ENCODE measurements at places on chromosomes 3 and 15.

- DNase-seq, result no peak
Observed at GRCh38 chr3:78517965-78518364, 1249.8 kb downstream of the ROBO1 start.

DNA sequence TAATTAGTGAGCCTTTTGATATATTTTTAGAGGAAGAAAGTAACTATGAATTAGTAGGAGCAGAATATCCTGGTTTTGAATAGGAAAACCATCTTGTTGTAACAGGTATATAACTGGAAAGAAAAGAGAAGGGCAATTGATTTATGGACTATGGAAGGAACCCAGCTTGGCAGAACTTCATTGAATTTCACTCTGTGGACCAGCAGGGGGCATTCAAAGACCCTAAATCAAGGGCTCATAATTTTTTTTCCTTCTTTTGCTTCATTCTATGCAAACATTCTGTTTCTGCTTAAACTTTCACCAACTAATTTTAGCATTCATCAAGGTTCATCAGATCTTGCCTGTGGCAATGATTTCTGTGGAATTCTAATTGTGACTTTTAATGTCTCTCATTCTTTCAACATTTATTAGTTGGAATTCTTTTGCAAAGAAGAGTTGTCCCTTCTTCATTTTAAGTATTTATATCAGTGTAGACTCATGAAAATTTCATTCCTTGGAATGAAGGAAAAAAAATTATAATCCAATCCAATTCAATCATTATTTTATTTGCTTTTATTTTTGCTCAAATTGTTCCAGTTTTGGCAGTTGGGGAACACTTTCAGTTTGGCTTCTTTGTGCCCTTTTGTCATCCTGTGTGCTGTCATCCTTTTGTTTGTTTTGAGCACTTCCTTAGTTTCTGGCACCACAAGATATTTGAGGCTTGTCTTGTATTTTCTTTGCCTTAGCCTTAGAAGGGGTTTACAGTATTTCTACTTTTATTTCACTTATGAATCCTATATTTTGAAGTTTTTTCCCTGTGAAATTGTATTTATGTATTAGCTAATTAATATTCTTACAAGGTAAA is 30.4 kb downstream of the NXPE3 start:
- DNase-seq, result no peak

- peak; percentile 95 for DNase-seq
Observed at GRCh38 chr3:29280404-29281093, at the start of gene RBMS3. Gene RBMS3, plus strand, starts transcription at chr3:29281071.

GRCh38 chr3:189974359-189974758 is 146.3 kb downstream of the P3H2 start:
- DNase-seq, result no peak

- no peak for DNase-seq
Observed at GRCh38 chr3:120428924-120429323, 21.9 kb downstream of the FSTL1 start.

- DNase-seq, result no peak
Observed at GRCh38 chr3:31968369-31968926, 12.6 kb downstream of the OSBPL10 start.

DNA sequence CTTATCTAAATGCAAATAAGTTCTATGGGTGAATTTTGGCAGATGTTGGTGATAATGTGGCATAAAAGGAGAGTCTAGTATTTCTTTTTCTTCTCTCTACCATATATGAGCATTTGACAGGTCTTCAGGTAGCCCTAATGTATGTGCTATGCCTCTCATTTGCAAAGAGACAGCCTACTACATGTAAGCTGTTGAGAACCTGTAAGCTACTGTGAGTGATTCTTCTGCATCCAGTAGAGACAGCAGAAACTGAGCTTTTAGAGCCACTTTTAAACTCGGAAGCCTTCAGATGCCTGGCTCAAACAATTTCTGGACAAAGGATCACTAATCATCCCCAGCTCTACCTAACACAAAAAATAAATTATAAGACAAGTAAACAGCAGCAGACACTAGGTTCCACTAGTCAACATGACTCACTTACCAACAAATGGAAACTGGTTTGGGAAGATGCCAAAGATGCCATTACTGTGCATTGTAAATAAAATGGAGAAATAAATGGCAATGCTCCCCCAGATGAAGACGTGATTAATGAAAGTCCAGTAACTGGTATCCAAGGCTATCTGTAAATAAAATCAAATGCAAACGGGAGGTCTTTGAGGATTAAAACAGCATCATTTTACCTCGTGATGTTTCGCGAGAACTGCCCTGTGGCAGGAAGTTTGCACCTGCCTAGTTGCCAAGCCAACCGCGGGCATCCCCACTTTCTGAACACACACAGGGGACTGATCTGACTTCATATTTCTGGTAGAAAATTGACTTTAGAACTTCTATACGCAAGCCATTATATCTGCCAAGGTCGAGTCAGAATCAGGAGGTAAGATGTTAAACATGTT is 245.3 kb downstream of the DTWD1 start:
- DNase-seq, result peak; percentile 26

DNA sequence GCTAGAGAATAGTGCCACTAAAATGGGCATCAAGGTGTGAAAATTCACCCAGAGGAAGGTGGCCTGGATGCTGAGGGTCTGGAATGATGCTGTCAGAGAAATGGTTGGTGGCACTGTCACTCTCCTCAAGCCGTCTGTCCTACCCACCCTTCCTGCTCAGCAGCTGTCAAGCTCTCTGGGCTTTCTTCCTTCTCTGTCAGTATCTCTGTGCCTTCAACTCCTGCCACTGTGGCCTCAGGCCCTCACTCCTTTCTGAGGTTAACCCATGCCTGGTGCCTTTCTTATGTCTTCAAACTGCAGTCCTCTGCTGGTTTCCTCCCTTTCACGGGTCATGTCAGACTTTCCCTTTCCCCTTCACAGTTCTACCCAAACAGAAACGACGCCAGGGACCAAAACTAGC is 4.4 kb downstream of the MYO5C start:
- no peak for DNase-seq

DNA sequence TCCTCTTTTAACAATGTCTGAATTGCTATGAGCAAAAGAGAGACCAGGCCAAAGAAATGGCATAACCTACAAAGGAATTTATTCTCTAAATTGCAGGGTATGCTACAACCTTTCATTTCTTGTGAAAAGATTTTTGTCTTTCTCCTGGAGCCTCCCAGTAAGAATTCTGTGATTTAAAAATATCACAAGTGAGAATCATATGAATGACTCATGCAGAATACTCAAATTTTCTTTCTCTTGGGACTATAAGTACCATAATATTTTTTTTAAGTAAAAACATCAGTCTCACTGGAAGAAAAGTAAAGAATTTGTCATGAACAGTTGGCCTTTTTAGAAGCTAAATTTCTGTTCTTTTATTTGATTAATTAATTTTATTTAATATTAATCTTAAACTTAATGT is 26.3 kb downstream of the SYNPR start:
- DNase-seq, result no peak

GRCh38 chr3:112651516-112651915 is 10.6 kb upstream of the CCDC80 start:
- DNase-seq, result no peak

DNA sequence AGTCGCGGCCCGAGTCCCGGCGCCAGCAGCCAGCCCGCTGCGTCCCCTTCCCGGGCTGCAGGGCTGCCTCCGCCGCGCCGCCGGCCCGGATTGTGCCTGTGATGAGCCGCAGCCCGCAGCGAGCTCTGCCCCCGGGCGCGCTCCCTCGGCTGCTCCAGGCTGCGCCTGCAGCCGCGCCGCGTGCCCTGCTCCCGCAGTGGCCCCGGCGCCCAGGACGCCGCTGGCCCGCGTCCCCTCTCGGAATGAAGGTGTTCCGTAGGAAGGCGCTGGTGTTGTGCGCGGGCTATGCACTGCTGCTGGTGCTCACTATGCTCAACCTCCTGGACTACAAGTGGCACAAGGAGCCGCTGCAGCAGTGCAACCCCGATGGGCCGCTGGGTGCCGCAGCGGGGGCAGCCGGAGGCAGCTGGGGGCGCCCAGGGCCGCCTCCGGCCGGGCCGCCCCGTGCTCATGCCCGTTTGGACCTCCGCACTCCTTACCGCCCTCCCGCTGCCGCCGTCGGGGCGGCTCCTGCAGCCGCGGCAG is 1.2 kb downstream of the CHST2 start:
- DNase-seq, result no peak

GRCh38 chr15:81174125-81174791 is 22.4 kb upstream of the IL16 start:
- no peak for DNase-seq

DNA sequence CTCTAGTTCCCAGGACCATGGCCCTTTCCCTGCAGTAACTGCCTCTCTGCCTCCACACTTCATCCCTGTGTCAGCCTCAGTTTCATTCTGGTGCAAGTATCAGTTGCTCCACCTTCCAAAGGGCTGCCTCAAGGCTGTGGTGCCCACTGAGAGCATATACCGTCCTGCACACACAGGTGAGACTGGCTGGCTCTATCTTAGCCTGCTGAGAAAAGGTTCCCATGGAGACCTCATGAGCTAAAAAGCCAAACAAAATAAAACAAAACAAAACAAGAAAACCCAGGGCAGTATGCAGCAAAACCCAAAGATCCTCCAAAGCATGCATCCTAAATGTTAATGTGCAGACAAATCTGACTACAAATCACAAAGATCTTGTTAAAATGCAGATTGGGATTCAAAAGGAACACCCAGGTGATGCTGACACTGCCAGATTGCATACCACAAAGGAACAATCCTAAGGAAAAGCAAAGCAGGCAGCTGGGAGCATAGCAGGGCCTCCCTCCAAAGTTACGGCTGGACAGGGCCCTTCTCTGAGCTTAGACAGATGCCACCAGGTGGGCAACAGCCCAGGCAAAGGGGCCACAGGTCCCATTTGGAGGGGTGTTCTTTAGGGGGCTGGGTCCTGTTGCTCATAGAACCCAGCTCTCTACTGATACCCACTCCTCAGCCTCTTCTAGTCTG is 76.3 kb upstream of the SLCO2A1 start:
- DNase-seq, result no peak

GRCh38 chr3:118705487-118706219 is 329.0 kb downstream of the IGSF11 start:
- no peak for DNase-seq

GRCh38 chr3:100023595-100023994 is 90.7 kb downstream of the FILIP1L start:
- DNase-seq, result no peak

- no peak for DNase-seq
Observed at GRCh38 chr15:101183226-101183930, 68.5 kb downstream of the CHSY1 start.

GRCh38 chr3:156664011-156664830 is 10.2 kb upstream of the TIPARP start:
- DNase-seq, result no peak

GRCh38 chr15:68791431-68792283 is 29.0 kb downstream of the ANP32A start:
- no peak for DNase-seq
